ENCODE measurements at places on chromosomes 2 and 18.

DNA sequence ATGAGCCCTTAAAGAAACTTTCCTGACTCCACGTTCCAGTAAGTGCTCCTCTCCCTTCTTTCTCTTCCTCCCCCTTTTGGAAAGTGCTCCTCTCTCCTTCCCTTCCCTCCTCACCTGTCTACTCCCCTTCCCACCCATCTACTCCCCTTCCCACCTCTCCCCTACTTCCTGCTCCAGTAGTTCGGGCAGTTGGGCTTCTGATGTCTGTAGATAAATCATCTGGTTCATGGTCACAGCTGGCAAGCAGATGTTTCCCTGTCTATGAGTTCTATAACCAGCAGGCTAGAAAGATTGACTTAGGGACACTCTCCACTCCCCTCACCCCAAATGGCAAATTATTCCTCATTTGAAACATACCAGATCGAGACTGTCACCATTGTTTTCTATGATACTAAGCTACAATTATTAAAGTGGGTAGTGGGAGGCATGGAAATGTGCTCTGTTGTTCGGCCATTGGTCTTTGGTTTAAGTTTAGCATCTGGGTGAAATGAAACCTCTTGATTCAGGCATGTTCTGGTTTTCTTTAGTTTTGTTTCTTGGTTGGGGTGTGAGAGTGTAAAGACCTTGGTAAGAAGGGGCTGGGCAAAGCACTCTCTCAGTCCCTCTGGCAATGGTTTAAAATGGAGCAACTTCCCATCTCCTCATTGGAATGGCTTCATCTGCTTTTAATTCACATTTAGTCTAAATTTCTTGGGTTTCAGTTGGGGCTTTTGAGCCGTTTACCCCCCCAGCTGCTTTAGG lies 413.2 kb upstream of the SPRED2 start:
- no peak for DNase-seq

GRCh38 chr2:3244486-3244885 lies 133.1 kb downstream of the EIPR1 start:
- DNase-seq: no peak

- DNase-seq: no peak
Measured at GRCh38 chr18:62341473-62341872, 16.4 kb downstream of the TNFRSF11A start.

DNA sequence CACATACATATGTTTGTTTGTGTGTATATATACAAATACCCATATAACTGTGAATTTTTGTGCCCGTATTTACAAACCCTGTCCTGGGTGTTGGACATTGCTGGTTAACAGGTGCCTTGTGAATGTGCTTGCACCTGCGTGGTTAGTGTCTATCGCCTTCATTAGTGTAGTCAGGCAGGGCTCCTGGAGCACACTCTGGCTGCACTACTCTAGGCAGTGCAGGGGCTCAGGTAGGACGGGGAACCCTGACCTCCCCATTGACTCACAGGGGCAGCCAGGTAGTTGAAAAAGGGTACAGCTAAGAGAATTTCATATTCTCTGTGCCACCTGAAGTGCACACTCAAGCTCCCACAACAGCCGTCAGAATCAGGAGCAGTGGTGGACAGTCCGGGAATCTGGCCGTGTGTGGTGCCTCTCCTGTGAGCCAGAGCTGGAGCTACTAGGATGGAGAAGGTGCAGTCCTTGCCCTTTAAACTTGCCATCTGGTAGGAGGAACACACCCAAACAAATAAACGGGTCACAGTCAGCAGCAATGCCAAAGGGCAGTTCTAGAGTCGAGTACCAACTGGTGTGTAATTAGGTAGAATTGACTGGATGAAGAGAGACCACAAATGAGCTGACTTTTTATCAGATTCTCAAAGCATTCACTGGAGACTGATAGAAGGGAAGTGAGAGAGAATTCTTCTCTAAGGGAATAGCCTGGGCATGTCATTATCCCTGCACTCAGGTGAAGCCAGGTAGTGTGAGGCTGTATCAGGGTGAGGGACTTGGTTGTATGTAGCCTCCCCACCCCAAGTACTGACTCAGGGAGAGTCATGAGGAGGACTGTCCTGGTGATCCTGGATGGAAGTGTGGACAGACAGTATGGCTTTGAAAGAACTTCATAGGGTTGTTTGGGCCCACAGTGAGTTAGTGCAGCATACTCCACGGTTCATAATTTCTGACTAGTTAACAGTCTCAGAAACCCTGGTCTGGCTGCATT lies 44.1 kb downstream of the FARP2 start:
- no peak for DNase-seq

DNA sequence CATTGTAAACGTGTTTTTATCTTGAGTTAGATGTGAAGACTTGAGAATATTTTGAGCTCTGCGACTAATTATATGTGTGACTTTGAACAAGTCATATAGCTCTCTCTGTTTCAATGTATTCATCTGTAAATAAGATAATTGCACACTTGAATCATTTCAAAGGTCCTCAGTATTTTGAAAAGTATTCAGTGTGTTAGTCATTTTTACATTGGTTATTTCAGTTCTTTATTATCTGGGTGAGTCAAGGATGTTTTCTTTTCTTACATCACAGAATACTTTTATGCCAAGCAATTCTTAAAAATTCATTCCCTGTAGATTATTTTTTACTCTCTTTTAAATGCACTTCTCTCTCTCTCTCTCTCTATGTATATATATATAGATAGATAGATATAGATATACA lies 1098.0 kb upstream of the ZEB2 start:
- no peak for DNase-seq

GRCh38 chr2:236507393-236508085 lies 62.1 kb upstream of the ACKR3 start:
- peak; percentile 61 for DNase-seq

GRCh38 chr18:45373286-45373880 lies 241.9 kb upstream of the SLC14A2 start:
- DNase-seq: no peak

DNA sequence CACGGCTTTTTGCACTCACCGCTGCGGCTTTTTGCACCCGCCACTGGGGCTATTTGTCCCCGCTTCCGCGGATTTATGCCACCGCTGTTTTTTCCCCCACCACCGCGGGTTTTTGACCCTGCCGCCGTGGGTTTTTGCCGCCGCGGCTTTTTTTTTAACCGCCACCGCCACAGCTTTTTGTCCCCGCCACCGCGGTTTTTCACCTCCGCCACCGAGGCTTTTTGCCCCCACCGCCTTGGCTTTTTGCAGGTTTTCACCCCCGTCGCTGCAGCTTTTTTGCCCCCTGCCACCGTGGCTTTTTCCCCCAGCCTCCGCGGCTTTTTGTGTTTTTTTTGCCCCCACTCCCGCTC lies 2796.7 kb upstream of the TEKT4 start:
- no peak for DNase-seq

GRCh38 chr2:31171142-31171541 lies 32.9 kb upstream of the GALNT14 start:
- no peak for DNase-seq

- no peak for DNase-seq
Measured at GRCh38 chr2:98799375-98800329, 68.7 kb upstream of the MGAT4A start.

DNA sequence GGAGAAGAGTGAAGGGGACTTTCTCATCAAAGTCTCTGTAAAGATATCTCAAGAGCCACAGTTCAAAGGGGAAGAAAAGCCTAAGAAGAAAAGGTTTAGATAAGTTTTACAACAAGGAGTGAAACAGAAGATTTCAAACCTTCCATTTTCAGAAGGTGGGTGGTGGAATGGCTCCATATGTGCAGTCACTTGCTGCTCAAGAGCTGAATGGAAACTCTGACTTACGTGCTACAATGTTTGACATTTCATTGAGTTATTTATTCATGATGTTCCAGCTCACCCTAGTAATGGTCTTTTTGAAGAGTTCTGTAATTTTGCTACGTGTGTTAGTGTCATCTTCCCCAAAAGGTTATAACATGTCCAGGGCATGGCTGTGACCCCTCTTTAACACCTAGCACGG lies 21.7 kb downstream of the LCT start:
- DNase-seq: no peak

- DNase-seq: no peak
Measured at GRCh38 chr2:226683196-226683595, 116.4 kb downstream of the IRS1 start.

- DNase-seq: no peak
Measured at GRCh38 chr2:40512256-40512655, 60.4 kb upstream of the SLC8A1 start.

GRCh38 chr2:147976102-147976501 lies 44.4 kb downstream of the ORC4 start:
- no peak for DNase-seq

Measured in stimulated activated CD4-positive, alpha-beta T cell treated with anti-CD3 and anti-CD28 coated beads, Interleukin-4, amount 100 ng/mL, for 1 hour (primary cell).